Caco-2 (cell line): ENCODE measurements at places on chromosomes 7 and 10.

DNA sequence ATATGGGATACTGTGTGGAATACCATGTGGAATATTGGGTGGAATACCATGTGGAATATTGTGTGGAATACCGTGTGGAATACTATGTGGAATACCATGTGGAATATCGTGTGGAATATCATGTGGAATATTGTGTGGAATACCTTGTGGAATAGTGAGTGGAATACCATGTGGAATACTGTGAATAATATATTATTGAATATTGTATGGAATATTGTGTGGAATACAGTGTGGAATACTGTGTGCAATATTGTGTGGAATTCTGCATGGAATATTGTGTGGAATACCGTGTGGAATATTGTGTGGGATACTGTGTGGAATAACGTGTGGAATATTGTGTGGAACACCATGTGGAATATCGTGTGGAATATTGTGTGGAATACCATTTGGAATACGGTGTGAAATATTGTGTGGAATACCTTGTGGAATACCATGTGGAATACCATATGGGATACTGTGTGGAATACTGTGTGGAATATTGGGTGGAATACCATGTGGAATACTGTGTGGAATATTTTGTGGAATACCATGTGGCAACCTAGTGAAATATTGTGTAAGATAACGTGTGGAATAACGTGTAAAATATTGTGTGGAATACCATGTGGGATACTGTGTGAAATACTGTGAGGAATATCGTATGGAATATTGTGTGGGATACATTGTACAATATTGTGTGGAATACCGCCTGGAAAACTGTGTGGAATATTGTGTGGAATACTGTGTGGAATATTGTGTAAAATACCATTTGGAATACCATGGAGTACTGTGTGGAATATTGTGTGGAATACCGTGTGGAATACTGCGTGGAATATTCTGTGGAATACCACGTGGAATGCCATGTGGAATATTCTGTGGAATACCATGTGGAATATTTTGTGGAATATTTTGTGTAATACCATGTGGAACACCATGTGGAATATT is 133.9 kb upstream of the CHST15 start:
- no peak for DNase-seq

DNA sequence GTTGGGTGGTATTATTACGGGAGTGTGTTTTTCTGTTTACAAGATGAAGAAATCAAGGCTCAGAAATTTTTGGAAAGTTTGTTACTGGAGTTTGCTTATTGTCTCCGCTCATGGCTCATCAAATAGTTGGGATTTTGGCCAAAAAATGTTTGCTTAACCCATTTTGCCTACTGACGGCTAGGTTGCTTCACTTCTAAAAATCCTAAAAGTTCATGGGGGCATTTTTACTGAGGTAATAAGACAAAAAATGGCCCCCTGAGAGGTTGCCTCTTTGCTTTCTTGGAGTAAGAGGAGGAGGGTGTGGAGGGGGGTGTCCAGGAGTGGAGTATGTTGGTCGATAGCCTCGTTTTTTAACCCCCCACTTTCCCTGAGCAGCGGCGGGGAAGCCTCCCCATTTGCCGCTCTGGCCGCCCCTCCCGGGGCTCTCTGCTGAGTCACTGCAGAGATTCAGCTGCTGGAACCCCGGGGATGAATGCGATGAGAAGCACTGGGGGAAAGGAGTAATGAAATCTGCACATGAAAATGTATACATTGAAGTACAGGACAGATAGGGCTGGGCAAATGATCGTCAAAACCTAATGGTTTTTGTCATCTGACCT is 1.5 kb downstream of the MEST start:
- no peak for DNase-seq

DNA sequence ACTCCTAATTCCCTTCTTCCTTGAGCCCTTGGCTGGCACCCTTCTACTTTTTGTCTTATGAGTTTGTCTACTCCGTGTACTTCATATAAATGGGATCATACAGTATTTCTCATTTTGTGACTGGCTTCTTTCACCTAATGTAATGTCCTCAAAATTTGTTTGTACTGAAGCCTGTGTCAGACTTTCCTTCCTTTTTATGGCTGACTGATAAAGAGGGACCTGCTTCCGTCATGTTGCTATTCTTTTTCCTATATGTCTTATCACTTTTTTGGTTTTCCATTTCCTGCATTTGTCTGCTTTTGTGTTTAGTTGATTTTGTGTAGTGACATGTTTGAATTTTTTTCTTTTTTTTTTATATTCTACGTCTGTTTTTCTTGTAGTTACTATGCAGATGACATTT is 470.9 kb downstream of the SDK1 start:
- DNase-seq: no peak

GRCh38 chr7:1758028-1758858 is 88.2 kb downstream of the ELFN1 start:
- DNase-seq: peak; percentile 48

DNA sequence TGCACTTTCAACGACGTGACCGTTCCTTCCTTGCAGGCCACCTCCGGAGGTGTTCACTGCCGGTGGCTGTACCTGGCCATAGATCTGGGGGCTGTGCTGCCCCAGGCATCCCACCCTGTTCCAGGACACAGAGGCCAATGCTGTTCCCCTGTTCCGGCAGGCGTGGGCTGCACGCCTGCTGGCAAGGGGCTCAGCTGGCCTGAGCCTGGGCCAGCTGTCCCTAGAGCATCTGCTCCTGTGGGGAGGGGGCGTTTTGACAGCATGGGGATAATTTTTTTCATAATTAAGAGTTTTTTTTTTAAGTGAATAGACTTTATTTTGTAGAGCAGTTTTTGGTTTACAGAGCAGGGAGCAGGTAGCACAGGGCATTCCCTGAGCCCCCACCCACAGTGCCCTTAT is 28.8 kb downstream of the PWWP2B start:
- no peak for DNase-seq

GRCh38 chr7:124250297-124251034 is 217.6 kb upstream of the TMEM229A start:
- no peak for DNase-seq

- no peak for DNase-seq
Measured at GRCh38 chr7:18086165-18087025, 58.7 kb upstream of the PRPS1L1 start.

DNA sequence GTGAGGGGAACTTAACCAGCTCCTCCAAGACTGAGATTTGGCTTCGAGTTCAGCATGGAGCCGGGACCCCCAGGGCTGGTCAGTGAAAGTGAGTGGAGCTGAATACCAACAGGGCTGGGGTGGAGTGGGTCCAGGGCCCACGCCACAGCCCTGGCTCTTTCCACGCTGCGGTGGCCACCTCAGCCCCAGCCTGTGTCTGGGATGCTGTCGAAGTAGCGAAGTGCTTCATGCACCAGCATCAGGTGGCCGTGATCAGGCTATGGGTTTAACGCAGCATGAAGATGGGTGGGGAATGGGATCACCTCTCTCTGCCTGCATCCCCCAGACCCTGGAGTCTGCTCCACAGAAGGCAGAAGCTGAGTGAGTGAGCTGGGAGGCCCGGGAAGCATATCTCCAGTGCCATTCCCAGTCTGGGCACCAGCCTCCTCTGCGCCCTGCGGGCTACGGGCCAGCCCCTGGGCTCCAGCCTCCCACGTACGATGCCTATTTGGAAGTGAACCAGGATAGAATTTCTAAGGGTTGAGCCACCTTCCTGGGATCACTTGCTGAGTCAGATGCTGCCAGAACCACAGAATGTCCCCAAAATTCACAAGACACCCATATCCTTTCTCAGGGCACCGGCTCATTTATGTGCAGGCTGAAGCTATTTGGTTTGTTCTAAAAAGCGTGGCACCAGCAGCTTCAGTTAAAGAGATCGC is 131.1 kb upstream of the CHST15 start:
- peak; percentile 11 for DNase-seq

GRCh38 chr7:138468244-138469123 is 8.4 kb downstream of the TRIM24 start:
- DNase-seq: no peak

DNA sequence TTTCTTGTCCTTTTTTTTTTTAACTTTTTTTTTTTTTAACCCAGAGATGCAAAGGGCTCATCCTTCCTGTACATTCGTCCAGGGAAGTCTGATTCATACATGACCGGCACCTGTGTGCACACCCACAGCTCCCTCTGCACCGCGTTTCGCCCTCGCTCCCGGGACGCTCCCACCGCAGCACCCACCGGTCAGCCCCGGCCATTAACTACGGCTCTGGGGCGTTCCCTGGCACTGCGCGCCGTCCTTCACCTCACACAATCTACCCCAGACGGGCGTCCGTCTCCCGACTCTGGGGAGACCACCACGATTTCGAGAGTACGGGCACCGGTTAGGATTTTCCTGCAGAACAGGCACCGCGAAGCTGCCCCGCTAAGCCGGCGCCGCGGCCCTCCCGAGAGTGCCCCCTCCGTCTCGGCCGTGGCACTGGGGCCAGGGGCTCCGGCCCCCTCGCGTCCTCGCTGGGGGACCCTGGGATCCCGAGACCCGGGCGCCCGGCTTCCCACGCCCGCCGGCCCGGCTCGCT is 452 bp downstream of the ATE1 start:
- peak; percentile 66 for DNase-seq

DNA sequence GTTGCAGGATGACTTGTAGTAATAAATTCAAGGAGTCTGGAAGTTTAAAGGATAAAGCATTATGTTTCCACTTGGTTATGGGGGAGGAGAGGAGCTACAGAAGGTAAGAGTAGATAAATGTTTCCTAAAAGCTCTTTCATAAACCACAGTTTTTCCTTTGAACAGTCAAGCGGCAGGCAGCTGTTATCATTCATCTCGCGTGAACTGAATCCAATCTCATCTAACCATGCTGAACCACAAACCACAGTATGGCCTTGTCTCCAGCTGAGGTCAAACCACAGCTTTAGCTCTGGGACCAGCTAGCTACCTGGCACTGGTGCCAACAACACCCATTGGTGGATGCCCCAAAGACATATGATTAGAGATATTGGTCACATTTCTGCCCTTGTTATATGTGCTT is 63.3 kb downstream of the NOC3L start:
- no peak for DNase-seq

- no peak for DNase-seq
Measured at GRCh38 chr7:2149672-2150444, 82.9 kb downstream of the MAD1L1 start.

- DNase-seq: no peak
Measured at GRCh38 chr10:18290651-18291313, 150.6 kb downstream of the CACNB2 start.

GRCh38 chr7:45601094-45601493 is 26.9 kb downstream of the ADCY1 start:
- no peak for DNase-seq

GRCh38 chr10:62069452-62070178 is 168.1 kb downstream of the ARID5B start:
- DNase-seq: no peak

DNA sequence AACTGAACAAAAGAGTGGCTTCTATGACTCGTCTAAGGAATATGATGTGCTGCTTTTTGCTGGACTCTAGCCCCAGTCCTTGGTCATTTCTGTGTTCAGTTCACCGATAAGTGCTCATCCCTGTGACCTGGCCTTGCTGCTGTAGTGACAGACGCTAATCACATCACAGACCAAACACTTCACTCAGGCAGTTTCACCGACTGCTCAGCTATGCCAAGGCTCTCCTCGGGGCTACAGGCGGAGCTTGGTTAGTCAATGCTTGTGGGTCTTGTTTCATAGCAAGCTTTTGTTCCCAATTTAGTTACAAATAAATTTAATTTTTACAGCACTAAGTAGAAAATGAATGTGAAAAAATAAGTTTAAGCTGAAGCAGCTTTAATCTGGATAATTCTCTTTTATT is 190.8 kb upstream of the PRKCQ start:
- DNase-seq: no peak

- DNase-seq: no peak
Measured at GRCh38 chr10:103067484-103067883, 125.6 kb downstream of the NT5C2 start.

- no peak for DNase-seq
Measured at GRCh38 chr10:129773359-129773990, 190.6 kb downstream of the EBF3 start.

DNA sequence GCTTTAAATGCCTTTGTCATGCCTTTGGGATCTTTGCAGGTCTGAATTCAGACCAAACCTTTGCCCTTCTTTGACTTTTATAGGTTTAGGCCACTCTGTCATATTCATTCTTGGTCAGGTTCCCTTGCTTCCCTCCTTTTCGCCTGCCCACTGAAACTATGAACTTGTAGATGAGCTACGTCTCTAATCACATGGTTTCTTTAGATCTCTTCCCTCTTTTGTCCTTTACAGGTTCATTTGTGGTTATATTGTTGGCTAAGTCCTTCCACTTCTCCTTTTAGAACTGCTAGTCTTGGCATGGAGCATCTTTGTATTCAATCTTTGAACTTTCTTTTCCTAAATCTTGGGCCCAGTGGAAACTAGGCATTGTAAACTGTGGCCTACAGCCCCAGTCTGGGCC is 104.0 kb upstream of the ZEB1 start:
- DNase-seq: no peak

DNA sequence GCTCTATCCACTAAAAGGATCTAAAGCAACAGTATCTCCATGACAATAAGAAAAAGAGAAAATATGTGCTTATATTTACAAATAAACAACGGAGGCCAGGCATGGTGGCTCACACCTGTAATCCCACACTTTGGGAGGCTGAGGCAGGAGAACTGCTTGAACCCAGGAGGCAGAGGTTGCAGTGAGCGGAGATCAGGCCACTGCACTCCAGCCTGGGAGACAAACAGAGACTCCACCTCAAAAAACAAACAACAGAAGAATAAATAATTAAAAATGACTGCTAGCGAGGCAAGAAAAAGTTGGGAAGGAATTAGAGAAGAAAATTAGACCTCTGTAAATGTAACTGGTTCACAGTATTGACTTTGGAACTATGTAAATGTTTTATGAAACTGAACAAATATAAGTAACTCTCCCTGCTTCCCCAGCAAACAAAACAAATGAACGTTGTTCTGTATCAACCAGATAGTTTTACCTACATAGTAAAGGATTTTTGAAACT is 17.1 kb downstream of the TRIM24 start:
- no peak for DNase-seq

- DNase-seq: no peak
Measured at GRCh38 chr7:1340461-1341360, 108.0 kb downstream of the UNCX start.

DNA sequence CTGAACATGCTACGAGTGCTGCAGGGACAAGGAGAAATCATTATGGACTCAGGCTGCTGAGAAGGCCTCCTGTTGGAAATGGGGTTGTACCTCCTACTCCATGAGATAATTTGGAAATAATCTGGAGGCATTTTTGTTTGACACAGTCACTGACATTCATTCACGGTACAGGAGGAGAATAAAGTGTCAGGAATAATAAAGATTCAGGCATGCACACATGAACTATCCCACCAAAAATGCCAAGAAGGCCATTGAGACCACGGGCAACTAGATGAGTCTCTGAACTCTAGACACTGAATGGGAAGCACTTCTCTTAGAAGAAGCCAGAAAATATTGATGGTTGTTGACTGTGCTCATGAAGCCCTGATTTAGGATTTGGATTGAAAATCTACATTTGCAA is 220.9 kb upstream of the HABP2 start:
- DNase-seq: no peak

GRCh38 chr10:9863559-9864121 is 1154.0 kb upstream of the CELF2 start:
- DNase-seq: no peak

GRCh38 chr10:87671139-87671815 is 11.6 kb downstream of the PAPSS2 start:
- no peak for DNase-seq

GRCh38 chr7:75699993-75700392 is 38.7 kb downstream of the HIP1 start:
- no peak for DNase-seq

- DNase-seq: no peak
Measured at GRCh38 chr10:88270871-88271713, 312.0 kb downstream of the RNLS start.

- peak; percentile 83 for DNase-seq
Measured at GRCh38 chr7:17130281-17131059, 168.0 kb upstream of the AHR start.
